ENCODE measurements at places on chromosomes 6 and 20.

- no peak for DNase-seq
Observed at GRCh38 chr6:133463790-133464189, 222.6 kb downstream of the EYA4 start.

DNA sequence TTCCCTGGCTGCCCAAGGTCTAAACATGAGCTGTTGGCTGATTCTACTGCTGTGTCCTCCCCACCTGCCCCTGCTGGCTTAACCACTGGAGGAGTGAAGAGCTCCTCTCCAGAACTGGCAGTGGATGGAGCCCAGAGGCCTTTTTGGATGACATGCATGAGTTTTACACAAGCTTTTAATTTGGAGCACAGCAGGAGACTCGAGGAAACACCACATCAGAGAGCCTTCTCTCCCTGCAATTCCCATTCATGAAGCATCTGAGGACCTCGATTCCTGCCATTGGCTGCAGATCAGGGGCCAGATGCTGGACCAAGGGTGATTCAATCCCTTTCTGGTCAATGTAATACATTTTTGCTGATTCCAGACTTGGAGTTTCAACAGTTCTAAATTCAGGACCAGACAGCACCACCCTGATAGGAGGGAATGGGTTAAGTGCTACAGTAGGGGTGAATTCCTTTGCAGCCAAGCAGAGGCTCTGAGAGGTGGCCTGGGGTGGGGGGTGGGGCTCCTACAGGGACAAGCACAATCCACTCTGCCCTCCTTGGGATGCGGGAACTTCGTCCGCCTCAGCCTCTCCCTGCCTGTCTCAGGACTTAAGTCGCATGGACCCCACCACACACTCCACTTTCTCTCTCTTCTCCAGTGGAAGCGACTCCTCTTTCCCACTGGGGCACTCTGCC lies 599 bp upstream of the PSORS1C1 start:
- DNase-seq: no peak

DNA sequence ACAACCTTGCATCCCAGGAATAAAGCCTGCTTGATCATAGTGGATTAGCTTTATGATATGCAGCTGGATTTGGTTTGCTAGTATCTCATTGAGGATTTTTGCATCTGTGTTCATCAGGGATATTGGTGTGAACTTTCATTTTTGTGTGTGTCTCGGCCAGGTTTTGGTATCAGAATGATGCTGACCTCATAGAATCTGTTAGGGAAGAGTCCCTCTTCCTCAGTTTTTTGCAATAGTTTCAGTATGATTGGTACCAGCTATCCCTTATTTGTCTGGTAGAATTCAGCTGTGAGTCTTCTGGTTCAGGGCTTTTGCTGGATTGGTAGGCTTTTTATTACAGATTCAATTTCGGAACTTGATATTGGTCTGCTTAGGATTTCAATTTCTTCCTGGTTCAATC lies 132.5 kb downstream of the ZFAND3 start:
- DNase-seq: no peak

- no peak for DNase-seq
Observed at GRCh38 chr6:41097467-41098090, 24.8 kb downstream of the NFYA start.

DNA sequence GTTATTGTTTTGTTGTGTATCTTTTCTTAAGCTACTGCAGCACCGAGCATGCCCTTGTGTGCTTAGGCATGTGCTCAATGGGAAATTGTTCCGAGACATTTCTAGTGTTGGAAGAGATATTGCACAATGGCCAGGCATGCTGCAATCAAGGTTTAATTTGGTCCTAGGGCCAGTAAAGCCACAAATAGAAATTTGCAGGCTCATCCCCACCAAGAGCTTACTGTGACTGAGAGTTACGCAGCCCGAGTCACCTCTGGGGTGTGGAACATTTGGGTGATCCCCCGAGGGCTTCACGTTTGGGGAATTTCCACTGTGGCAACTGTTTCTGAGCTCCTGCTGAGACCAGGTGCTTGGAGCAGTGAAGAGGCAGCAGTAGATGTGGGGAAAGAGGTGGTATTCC lies 65.8 kb downstream of the ADTRP start:
- no peak for DNase-seq

GRCh38 chr6:52603000-52603795 lies 26.3 kb upstream of the TRAM2 start:
- no peak for DNase-seq

GRCh38 chr6:27303613-27304272 lies 8.3 kb downstream of the POM121L2 start:
- DNase-seq: no peak

- DNase-seq: no peak
Observed at GRCh38 chr6:96575359-96575758, 12.4 kb downstream of the FHL5 start.

All from immature natural killer cell (primary cell).